ENCODE measurements at places on chromosomes 1 and 21.

GRCh38 chr1:113226148-113226547 is 153.2 kb downstream of the LRIG2 start:
- DNase-seq: no peak

GRCh38 chr1:8138673-8139072 is 112.6 kb upstream of the ERRFI1 start:
- DNase-seq: no peak

- no peak for DNase-seq
These were observed 11.4 kb downstream of the CLCA2 start for GRCh38 chr1:86435327-86435726.

DNA sequence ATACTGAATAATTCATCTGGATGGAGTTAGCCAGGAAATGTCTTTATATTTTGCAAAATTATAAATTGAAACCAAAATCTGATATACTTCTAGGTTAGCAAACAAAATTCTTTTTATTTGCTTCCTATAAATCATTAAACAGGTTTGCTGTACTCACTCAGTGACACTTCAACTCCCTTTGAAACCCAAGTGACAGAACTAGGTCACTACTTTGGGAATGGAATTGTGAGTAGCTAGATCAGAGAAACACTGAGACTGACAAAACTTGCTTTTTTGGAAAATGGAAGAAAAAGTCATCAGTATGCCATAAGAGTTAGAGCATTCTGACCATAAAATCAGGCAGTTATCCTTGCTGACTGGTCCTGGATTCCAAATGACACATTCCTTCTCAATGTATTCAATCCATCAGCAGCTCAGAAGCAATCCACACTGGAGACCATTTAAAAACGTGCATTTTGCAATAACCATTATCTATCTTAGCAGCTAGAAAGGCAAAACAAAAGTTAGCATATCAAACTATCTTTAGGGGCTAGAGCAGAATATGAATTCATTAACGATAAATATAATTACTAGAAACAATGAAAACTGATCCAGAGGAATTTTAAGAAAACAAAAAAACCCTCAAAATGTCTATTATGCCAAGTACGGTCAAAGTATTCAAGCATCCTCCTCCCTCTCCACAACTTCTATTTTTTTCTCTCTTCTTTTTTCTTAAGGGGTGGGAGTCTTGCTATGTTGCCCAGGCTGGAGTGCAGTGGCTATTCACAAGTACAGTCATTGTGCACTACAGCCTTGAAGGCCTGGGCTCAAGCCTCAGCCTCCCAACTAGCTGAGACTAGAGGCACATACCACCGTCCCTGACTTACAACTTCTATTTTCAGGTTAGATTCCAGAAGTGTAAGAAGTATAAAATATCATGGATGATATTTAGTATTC is 60.1 kb downstream of the HNRNPR start:
- DNase-seq: no peak

DNA sequence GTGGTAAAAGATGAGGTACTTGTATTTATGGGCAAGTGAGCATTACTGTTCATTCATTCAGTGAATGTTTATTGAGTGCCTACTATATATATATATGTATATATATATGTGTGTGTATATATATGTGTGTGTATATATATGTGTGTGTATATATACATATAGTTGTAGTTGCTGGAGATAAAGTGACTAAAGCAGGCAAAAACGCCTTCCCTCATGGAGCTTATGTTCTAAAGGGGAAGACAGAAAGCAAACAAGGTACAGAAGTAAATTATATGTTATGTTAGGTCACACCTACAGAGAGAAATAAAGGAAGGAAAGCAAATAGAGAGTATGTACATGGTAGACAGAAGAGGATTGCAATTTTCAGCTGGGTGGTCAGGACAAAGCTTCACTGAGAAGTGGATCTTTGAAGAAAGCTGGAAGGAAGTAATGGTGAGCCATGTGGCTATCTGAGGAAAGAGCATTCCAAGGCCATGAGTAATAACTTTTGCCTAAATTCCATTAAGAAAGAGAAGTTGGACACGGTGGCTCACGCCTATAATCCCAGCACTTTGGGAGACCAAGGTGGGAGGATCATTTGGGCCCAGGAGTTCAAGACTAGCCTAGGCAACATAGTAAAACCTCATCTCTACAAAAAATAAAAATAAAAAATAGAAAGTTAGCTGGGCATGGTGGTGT is 33.5 kb upstream of the KLF17 start:
- DNase-seq: no peak

DNA sequence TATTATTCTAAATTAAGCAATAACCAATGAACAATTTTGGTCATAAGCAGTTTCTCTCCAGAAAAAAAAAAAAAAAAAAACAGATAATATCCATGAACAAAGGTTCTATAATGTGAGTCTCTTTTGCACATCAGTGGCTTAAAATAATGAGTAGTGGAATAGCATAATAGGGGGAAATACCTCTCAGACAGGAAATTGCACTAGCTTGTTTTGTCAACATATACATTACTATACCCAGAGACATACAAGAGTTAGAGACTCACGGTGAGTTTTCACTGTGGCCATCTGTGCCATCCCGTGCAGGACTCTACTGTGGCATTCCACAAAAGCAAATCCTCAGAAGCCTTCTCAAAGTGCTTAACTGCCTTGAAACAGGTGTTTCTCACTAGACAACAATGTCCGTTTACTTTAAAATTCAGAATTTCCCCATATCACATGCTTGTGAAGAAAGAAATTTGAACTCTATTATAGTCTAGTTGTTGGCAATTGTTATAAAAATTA is 697.9 kb downstream of the USP25 start:
- DNase-seq: no peak
